Hematopoietic multipotent progenitor cell (in vitro differentiated cells): ENCODE measurements at places on chromosomes 3 and 15. TPM values are rescaled to one million over a fixed set of nuclear protein-coding genes. Genes with fewer than 3 reads are reported as not detected.

- no peak for DNase-seq
Observed at GRCh38 chr3:155367506-155367905, 74.0 kb upstream of the STRIT1 start.

DNA sequence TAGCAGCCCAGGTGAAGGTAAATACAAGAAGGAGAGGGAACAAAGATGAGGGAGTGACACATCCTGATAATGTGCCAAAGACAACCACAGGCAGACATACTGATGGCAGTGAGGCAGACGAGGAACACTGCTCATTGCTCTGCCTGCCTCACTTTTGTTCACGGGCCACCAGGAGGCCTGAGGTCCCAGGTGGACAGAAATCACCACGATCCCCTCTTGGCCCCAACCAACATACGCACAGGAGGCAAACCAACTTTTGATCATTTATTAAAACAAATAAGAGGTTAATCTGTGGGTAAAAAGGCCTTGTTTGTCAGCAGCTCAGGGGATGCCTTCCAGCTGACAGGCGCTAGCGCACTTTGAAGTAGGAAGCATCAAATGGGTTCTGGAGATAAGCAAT is 4.2 kb downstream of the ALG1L2 start:
- DNase-seq, result no peak

The NPAP1 gene
- total RNA-seq, result under 0.01 TPM

The CD96 gene
- 1.1 TPM for total RNA-seq

GRCh38 chr3:170734043-170734734 is 135.8 kb downstream of the RPL22L1 start:
- DNase-seq, result no peak

GRCh38 chr15:71798641-71799040 is 11.7 kb upstream of the NR2E3 start:
- DNase-seq, result no peak

DNA sequence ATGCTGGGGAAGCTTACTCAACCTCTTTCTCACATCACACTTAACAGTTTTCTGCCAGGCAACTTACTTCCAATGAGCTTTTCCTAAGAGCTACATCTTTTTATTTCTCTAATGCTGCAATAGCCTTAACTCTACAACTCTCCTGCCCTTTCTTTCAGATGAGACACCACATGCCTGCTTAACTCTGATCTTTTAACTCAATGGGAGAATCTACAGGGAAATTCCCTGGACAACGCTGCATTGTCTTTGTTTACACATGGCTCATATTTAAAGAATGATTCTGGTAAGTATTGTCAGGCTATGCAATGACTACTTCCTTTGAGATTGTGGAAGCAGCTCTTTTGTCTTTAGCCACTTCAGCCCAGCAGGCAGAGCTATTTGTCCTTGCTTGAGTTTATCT is 353.1 kb upstream of the BCHE start:
- no peak for DNase-seq

DNA sequence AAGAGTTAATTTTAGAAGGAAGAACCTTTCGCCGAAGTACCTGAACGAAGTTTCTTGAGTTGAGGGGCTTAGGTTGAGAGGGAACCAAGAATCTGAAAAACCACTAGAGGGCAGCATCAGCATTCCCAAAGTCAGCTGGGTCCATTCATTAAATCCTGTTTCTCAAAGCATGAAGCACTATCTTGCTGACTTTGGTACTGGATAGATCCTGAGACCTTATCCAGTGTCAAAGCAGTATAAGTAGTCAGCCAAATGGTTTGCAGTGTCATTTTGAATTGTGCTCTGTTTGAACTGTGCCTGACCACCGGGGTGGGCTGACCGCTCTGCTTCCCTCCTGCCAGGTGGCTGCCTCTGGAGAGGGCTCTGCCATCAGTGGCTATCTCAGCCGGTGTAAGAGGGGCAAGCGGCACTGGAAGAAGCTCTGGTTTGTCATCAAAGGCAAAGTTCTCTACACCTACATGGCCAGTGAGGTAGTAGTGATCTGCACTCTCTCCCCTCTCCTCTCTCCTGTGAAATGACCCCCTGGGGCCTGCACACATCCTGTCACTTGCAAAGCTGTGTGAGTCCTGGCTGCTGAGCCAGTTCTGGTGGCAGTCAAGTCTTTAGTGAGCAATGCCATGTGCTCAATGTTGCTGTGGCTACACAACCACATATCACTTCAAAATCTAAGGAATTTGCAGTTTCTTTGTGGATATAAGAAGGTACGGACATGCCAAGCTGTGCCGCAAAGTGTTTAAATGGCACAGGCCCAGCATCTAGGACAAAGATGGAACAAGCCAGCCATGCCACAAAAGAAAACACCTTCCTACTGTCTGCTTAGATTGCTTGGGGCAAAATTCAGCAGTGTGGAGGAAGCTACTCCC is 21.4 kb upstream of the NR2C2 start:
- no peak for DNase-seq

The SLC24A5 gene
- total RNA-seq, result not detected

The CASR gene
- under 0.01 TPM for total RNA-seq

GRCh38 chr3:127074900-127075360 is 92.0 kb downstream of the PLXNA1 start:
- no peak for DNase-seq

- DNase-seq, result no peak
Observed at GRCh38 chr3:197404754-197405153, 106.3 kb upstream of the DLG1 start.

The MESP2 gene
- total RNA-seq, result under 0.01 TPM

- no peak for DNase-seq
Observed at GRCh38 chr15:69472046-69472445, 19.4 kb downstream of the RPLP1 start.

The TM4SF1 gene
- total RNA-seq, result 114 TPM

The AADACL2 gene
- total RNA-seq, result not detected

DNA sequence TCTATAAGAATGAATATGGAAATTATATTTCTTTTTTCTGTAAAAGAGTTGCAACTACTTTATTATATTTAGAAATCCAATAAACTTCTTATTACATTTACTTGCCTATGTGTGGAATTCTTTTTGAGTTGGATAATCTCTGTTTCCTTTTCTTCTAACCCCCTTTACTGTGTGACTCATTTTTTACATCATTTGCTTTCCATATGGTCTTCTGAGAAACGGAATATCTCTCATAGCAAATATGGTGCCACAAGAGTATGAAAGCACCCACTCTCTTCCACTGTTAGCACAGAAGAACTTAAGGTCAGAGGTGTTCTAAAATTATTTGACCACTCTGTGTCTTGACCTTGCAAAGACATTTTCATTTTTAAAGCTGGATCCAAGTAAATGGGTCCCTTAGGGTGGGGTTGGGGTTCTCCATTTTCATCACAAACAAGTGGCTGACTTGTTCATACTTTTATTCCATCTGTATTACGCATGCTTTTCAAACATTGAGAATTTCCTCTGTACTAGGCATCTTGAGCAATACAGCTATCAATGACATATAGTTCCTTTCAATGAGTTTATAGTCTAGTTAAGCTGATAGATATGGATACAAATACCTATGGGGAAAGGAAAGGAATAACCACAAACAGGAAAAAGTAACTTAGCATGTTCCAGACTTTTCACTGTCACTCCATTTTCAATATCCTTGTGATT is 281.1 kb upstream of the TPRG1 start:
- DNase-seq, result no peak

The SLCO2A1 gene
- under 0.01 TPM for total RNA-seq

- DNase-seq, result peak; percentile 18
Observed at GRCh38 chr3:58698246-58698645, 31.7 kb upstream of the FAM3D start.
